Esophagus squamous epithelium (tissue), 5 donors: ENCODE measurements at places on chromosomes 7 and 10. TPM values are rescaled to one million over a fixed set of nuclear protein-coding genes. Genes with fewer than 3 reads are reported as not detected.

DNA sequence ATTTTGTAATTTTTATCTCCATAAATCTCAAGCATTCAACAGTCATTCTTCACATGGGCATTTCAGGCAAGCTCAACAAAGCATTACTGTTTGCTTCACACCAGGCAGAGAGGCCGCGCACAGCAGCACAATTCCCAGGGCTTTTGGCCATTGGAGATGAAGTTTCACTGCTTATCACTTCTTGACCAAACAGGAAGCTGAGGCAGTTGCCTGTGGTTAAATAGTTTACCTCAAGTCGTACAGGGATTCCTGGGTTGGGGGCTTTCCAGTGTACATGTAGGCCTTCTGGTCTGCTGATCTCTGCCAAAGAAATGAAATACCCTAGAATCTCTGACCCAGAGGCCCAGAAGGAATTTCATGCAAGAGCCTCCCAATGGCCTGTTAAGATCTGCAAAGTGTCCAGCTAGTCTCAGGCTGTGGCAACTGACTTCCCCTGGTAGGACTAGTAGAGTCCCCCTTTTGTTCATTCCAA, 11.2 kb upstream of the PRDX3 start:
- DNase-seq = no peak

DNA sequence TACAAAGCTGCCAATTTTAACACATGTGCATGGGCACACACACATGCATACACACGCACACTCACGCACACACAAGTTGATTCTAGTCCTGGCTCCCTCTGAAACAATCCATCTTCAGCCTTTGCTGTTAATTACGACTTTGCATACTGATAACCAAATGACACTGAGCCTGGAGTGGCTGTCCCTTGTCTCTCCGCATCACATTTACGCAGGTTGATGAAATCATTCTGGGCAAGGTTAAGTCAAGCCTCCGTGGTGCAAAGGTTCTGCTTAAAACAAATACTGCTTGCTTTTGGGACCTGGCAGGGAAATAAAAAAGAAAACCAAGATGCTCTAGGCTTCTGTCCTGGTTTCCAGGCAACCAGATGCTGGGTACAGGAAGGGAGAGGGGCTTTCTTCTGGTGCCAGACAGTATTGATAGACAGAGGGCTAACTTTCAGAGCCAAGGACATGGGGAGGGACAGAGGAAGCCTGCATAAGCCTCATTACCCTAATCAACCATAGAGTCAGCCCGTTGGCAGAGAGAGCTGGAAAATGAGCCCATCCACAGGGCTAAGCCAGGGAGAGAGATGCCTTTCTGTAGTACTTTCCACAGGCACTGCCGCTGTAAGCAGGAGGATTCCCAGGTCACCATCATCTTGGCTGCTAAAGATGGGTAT, 233.0 kb downstream of the WDR11 start:
- no peak for DNase-seq

DNA sequence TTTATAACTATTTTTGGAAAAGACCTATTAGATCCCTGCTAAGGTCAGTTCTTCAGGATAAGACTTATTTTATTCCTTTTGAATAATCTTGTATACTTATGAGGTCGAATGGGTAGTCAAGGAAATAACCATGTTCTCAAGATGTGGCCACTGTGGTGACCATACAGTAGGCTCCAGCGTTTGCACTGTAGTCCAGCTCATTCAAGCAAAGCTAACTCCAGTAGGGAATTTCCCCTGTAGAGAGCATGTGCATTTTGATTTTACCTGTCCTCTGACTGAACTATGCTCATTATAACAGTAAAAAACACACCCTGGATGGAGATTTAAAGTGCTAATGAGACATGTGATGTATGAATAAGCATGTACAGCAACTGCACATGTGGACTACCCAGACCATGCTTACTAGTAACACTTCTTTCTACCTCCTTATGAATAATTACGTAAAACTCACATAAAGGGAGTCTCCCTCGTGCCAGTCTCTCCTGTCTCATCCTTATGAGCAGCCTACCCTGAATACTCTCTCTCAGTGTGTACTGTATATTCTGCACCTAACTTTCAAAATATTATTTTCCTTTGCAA, 32.4 kb upstream of the SEMA3E start:
- DNase-seq = no peak

Gene GRM8
- total RNA-seq = not detected

Gene NACAD
- 1.9 TPM for total RNA-seq

DNA sequence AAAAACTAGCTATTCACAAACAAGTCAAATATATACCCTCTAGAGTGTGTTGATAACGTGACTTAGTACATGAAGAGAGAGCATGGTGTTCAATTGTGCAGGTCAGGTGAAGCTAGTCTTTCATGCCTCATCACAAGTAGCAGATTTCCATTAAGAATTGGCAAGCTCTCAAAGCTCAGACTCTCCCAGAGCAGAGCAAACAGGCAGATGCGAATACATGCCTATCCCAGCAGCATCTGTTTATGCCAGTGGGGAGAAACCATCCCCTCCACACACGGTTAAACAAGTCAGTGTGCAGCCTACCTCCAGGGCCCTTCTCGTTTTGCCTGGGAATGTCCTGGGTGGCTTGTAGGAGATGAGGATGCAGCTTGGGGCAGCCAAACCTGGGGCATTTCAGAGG, 532.5 kb upstream of the C7orf33 start:
- DNase-seq = no peak

DNA sequence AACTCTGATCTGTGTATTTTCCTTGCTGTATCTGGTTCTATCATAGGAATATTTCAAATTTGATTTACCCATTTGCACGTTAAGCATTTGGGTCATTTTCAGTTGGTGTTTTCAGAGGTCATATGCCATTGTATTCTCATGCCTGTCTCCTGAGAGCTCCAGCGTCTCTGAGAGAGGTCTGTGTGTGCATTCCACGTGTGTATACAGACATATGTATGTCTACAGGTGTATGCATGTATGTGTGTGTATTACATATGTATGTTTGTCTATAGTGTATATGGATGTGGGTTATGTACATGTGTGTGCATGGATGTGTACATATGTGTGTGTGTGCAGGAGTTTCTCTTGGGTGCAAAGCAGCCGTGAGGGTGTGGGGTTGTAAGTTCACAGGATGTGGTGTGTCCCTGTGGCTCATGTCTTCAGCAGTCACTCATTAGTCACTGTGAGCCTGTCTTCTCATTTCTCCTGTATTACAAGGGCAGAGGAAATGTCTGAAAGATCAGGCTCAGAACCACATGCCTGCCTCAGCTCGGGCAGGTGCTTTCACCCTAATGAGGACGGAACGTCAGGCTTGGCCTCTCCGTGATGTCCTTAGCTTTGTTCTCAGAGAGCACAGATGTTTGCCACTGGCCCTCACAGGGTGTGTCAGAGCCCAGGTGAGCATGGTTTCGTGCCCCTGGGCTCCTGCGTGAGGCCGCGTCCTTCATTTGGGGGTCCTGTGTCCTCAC, 101.6 kb downstream of the NKX6-2 start:
- DNase-seq = no peak
